GM03348 (cell line): ENCODE measurements at places on chromosomes 2 and 18.

GRCh38 chr2:113890253-113891235, 655 bp downstream of the ACTR3 start:
- peak; percentile 51 for DNase-seq

DNA sequence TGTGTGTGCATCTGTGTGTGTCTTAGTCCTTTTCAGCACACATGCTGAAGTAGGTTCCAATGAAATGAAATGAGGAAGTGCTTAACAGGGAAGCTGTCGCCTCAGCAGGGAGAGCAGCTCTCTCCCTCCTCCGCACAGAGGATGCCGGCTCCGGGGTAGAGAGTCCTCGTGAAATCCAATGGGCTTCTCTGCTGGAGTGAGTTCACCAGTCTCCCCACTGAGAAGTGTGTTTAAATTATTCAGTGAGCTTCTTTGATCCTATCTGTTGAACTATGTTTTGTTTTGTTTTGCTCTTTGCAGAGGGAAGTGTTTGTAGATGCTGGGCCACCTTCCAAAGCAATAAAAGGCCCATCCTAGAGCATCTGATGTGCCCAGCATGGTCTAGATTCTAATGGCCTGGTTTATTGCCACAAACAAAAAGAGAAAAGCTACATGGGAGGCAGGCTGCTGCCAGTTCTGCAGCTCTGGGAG, 6.7 kb downstream of the PPP1R7 start:
- DNase-seq: no peak

DNA sequence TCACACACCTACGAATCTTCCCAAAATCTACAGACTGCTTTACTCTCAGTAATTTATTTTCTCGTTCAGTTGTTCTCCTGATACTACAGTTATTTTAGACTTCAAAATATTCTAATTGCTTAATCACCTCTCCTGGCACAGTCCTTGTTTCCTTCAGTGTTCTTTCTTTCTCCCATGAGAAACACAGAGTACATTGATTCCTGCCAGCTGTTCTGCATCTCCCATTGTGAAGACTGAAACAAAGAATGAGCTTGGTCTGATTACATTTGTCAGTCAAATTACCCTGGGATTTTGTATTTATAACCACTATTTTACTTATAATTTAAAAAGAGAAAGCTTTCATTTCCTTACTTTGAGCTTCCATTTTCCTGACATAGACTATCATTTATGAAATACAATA, 63.9 kb upstream of the TANK start:
- no peak for DNase-seq

DNA sequence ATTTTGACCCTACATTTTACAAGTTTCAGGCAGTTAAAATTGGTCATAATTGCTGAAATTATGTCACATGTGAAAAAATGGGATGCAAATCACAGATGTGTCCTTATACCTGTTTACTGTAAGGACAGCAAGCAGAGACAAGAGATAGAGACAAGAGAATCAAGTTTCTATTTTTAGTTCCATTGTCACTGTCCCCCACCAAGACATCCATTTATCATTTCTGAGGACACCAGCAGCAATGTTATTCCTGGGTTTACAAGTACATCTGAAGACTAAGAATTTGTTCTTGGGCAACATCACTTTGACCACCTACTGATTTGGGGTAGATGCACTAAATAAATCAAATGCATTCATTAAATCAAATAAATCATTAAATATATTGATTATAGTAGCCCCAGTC, 1111.7 kb downstream of the DPP10 start:
- no peak for DNase-seq

GRCh38 chr2:142220901-142221300, 90.1 kb upstream of the LRP1B start:
- DNase-seq: no peak

DNA sequence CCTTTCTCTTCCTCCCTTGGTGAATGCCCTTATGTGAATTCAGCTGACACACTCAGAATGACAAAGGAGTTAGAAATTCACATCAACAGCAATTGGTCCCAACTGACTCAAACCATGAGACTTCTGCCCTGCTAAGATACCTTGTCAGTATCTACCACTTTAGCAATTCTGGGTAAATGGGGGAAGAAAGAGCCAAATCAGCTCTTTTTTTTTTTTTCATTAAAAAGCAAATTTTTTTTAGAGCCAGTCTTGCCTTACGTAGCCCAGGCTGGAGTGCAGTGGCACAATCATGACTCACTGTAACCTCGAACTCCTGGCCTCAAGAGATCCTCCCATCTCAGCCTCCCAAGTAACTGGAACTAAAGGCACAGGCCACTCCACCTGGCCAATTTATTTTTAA, 1.7 kb upstream of the PPP4R1 start:
- no peak for DNase-seq

DNA sequence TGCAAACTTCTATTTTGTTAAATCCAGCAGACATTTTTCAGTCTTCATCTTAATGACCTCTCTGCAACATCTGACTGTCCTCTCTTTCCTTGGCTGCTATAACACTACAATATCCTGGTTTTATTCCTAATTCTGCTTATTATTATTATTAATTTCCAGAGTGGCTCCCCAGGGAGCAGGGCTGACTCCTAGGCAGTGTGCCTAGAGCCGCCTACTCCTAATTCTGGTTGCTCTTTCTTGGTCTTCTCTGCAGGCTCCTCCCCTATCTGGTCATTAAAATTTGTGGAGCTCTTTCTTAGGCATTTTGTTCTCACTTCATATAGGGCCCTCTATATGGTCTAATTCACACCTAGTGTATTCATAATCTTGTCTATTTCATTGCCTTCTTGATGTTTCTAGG, 10.8 kb downstream of the LOXL3 start:
- no peak for DNase-seq

GRCh38 chr2:105802587-105802986, 57.9 kb downstream of the NCK2 start:
- no peak for DNase-seq

DNA sequence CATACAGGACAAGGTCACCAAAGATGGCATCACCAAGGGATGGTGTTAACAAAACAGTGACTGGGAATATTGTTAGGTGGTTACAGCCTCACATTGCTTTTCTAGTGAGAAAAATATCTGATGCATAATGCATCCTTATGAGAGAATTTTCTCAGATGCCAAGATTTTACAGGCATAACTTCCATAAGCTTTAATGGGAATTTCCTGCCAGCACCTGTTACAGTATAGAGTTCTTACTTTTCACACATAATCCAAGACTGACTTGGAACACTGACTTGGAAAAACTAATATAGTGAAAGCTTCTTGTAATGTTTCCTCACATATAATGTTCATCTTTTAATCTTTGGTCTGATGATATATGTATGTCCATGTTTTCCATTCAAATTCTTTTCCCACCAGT, 402.8 kb downstream of the ARHGAP15 start:
- DNase-seq: no peak

GRCh38 chr2:42008241-42008921, 39.4 kb upstream of the PKDCC start:
- DNase-seq: no peak

DNA sequence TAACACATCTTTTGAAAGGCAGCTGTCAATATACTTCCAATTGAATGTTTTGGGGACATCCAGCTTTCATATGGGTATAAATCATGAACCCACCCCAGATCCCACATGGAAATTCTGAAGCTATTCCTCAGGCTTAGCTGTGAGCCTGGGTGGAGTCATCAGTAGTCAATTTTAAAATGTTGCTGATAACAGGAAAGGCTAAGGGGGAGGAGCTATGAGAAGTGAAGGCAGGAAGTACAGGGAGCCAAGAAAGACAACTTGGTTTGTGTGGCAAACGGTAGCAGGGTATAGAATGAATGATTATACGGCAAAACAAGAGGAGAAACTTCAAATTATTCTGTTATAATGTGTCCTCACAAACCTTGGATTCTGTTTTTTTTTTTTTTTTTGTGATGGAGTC, 108.6 kb downstream of the QPCT start:
- no peak for DNase-seq

DNA sequence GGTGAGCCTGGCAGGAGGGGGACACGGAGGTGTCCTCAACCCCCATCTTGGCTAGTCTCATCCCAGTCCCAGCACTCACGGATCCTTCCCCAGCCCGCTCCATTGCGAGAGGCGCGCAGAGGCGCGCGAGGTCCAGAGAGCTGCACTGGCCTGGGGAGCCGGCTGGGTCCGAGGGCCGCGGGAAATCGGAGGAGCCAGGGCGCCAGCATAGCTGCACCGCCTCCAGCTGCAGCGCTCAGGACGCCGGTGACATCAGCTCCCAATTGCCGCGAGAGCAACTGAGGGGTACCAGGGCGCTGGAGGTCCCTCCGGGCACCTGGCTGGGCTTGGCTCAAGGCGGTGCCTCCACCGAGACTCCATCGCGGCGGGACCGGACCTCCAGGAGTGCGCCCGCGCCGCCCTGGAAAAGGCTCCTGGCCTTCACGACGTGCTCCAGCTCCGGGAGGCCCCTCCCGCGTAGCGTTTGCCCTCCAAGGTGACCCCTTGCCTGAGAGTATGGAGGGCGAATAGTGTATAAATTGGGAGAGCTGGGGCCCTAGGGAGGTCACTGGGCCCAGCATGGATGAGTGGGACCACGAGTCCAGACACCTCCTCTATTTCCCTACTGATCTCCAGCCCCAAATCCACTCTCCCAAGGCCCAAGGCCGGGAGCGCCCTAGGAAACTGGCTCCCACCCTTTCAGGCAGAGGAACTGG, 5.5 kb downstream of the RTKN start:
- DNase-seq: no peak

DNA sequence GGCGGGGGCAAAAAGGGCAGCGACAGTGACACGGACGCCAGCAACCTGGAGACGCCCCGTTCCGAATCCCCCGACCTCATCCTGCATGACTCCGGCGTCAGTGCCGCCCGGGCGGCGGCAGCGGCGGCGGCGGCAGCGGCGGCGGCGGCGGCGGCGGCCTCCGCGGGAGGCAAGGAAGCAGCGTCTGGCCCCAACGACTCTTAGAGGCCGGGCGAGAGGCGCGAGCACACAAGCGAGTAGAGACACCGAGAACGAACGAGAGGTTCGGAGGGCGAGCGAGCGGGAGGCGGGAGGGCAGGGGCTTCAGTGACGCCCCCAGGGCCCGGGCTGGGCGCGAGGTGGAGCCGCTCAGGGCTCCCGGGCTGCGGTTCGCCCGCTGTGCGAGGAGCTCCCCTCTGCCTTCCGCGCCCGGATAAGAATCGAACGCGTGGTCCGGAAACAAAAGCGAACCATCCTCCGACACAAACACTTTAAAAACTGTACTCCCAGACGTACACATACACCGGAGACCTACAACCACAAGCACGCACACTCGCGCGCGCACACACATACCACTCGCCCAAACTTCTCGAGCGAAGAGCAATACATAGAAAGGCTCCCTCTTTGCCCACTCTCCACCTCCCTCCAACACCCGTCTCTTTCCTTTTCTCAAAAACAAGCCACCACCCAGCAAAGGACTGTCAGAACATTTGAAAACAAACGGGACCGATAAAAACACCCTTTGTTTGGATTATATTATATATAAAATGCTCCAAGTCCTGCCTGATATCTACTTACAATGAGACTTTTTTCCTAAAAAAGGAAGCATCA, 2.8 kb downstream of the SP9 start:
- DNase-seq: peak; percentile 35

- no peak for DNase-seq
Observed at GRCh38 chr18:70250781-70251180, 38.1 kb upstream of the SOCS6 start.

GRCh38 chr2:107380912-107381311, 445.8 kb upstream of the RGPD4 start:
- no peak for DNase-seq

DNA sequence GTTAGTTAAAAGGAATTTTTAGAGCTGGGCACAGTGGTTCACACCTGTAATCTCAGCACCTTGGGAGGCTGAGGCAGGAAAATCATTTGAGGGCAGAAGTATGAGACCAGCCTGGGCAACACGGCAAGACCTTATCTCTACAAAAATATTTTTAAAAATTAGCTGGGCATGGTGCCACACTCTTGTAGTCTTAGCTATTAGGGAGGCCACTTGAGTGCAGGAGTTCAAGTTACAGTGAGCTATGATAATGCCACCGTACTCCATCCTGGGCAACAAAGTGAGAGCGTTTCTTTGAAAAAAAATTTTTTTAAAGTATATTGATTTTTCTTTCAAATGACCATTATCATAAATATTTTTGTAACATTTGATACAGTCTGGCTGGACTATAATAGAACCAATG, 93.6 kb upstream of the FAM117B start:
- DNase-seq: no peak

DNA sequence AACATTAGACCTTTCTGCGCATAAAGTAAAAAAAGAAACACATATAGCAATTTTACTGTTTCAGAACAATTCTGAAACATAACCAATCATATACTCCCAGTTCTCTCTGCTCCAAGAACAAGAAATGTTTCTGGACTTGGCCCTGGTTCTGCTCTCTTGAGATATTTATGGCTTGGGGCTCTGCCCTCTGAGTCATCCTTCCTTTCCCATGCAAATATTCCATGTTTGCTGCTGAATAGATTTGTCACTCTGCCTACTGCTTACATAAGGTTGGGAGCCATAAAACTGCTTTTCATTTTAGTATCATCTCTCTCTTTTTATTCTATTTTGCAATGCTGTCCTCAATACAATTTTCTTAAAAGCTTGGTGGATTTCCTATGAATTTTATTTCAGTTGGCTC, 499.6 kb upstream of the ACVR2A start:
- DNase-seq: peak; percentile 29

- no peak for DNase-seq
Observed at GRCh38 chr2:132581991-132582738, 87.8 kb downstream of the LYPD1 start.

DNA sequence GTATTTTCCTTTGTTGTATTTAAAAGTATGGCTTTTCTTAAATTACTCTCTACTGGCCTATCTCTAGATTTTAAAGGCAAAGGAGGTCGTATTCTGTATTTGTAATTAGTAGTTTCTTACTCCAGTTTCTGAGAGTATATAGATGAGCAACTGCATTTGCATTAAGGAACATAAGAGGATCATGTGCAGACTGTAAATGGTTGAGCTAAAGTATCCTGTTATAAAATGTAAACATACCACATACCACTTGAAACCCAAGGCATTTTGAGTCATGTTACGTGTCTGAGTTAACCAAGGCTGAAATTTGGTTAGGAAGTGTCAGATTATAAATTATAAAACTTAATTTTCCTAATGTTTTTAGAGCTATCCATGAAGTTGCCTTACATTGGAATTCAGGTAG, 76.3 kb downstream of the GPD2 start:
- DNase-seq: no peak

DNA sequence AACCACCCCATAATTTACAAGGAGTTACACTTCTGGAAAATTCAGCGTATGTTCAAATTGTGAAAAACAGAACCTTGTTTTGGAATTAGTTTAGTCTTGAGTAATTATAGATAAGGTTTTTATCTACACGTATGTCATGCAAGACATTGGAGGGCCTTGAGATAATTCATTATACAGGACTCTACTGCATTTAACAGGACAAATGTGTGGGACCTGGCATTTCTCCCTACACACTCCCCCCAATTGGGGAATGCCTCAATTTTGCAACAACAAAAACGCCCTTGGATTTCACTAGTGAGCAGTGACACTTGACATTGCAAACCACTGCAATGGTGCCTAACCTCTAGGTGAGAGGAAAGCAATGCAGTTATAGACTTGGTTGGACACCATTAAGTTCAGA, 11.4 kb downstream of the SLC1A4 start:
- no peak for DNase-seq

- no peak for DNase-seq
Observed at GRCh38 chr2:150403457-150403856, 84.0 kb downstream of the RND3 start.

GRCh38 chr18:63783394-63783793, 8.2 kb downstream of the SERPINB7 start:
- no peak for DNase-seq

GRCh38 chr2:100747551-100747950, 72.4 kb upstream of the NPAS2 start:
- no peak for DNase-seq
